ENCODE measurements at places on chromosomes 1 and 21.

- DNase-seq = no peak
Measured at GRCh38 chr1:10848109-10848684, 51.8 kb upstream of the CASZ1 start.

GRCh38 chr1:223033658-223034057 is 109.4 kb downstream of the TLR5 start:
- no peak for DNase-seq

GRCh38 chr1:175865041-175865766 is 121.8 kb upstream of the TNR start:
- no peak for DNase-seq

DNA sequence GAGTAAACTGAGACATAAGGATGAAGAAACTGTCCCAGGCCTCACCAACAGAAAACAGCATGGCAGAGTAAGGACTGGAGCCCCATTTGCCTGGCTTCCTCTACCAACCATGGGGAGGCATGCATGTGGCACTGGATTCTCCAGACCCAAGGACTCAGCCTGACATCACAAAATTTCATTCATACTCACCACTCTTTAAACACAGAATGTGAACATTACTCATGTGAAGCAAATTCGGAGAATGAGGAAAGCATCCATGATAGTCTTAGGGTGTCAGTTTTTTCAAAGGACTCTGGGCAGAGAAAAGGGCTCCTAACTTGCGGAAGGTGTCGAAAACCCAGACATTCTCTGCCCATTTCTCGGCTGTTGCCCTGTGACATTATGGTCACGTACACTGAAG is 83.9 kb downstream of the PCNX2 start:
- no peak for DNase-seq

DNA sequence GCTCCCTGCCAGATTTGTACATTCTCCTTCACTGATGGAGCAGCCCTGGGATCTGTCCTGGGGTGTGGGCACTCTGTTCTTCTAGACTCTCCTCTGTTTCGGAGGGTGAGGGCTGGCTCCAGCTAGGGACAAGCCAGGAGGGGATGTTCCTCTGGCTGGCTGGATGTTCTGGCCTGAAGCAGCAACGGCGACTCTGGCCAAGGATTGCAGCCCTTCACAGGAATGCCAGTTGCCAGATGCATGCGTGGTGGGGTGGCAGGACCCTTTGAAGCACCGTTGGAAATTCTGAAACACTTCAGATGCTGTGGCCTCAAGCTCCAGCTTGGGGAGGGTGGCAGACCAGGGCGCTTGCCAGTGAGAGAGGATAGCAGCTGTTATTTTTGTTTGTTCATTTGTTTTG is 210.9 kb downstream of the TRABD2B start:
- no peak for DNase-seq

- no peak for DNase-seq
Measured at GRCh38 chr1:75539230-75540116, 71.4 kb downstream of the SLC44A5 start.

- no peak for DNase-seq
Measured at GRCh38 chr1:164660412-164660772, 101.4 kb downstream of the PBX1 start.

GRCh38 chr1:110440877-110441276 is 10.1 kb upstream of the PROK1 start:
- DNase-seq = no peak

DNA sequence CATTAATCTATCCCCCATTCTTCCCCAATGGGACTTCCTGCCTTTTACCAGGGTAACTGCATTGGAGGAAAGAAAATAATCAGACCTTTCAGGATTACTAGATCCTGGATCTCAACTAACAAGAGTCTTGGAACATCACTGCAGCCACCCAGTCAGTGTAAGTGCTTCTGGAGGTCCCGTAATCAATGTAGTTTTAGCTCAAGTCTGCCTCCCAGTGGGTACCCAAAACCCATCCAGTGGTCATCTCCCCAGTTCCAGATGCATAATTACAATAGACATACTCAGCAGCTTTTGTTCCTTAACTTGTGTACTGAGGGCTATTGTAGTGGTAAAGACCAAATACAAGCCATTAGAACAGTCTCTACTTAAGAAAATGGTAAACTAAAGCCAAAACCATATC is 319.1 kb downstream of the GPATCH2 start:
- DNase-seq = no peak

DNA sequence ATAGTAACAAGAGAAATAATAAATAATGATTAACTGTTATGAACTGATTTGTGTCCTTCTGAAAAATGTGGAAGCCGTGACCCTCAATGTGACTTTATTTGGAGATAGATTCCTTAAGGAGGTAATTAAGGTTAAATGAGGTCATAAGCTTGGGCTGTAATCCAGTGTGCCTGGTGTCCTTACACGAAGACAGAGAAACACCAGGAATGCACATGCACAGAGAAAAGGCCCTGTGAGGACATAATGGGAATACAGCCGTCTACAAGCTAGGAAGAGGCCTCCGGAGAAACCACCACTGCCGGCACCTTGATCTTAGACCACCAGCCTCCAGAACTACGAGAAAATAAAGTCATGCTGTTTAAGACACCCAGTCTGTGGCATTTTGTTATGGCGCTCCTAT is 215.9 kb downstream of the NEGR1 start:
- no peak for DNase-seq

DNA sequence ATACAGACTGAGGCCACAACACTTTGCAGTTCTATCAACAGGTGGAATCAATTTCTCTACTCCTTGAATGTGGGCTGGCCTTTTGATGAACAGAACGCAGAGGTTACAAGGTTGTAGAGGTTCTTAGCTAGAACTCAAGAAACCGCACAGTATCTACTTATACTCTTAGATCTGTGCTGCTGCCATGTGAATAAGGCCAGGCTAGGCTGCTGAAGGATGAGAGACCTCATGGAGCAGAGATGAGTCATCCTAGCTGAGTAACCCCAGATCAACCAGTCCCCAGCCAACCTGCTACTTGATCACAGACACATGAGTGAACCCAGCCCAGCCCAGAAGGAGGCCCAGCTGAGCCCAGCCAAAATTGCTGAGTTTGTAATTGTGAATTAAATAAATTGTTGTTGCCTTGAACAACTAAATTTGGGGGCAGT is 35.3 kb upstream of the BCAR3 start:
- no peak for DNase-seq

- no peak for DNase-seq
Measured at GRCh38 chr21:32298658-32299081, at the start of gene MRAP. MRAP (plus strand) TSS chr21:32298855; CDS start chr21:32298972, 117 bp downstream.

- DNase-seq = no peak
Measured at GRCh38 chr1:240869071-240869470, 257.1 kb upstream of the GREM2 start.

DNA sequence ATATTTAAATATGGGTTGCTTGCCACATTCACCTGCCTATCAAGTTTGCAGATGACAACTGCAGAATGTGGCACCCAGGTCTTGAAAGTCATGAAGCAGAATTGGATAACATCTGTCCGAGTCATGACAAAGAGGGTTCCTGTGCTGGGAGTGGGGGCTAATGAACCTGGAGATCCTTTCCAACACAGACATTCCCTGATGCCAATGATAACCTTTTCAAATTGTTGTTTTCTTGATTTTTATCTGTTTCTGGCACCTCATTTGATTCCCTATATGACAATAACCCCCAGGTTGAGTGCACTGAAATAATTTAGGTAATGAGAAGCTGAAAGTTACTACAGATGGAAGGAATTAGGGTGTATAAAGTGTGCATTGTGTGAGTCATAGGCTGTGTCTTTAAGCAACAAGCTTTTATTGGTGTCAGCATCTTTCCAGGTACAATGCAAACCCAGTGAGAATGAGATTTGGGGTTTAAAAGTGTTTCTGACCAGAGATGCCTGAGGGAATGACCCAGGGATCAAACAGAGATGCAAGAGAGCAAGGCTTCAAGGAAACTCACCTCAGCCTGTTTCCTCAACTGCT is 32.0 kb upstream of the IL10 start:
- DNase-seq = no peak

GRCh38 chr1:29668551-29669157 is 432.3 kb downstream of the PTPRU start:
- no peak for DNase-seq

DNA sequence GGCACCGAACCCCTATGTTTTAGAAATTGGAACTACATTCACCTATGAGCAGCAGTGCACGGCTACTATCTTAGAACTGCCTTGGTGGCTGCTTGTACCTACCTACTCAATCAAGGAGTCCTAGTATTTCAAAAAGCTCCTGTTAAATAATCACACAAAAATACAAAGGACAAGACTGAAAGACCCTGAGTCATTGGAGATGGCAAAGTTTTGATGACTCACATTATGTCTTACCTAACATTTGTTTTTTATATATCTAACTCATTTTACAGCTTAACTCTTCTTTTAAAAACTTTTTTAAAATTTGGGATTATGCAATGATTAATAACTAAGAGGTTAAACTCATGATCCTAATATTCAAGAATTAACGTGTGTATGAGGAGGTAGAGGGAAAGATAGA is 1206.0 kb upstream of the TMPRSS15 start:
- DNase-seq = no peak

DNA sequence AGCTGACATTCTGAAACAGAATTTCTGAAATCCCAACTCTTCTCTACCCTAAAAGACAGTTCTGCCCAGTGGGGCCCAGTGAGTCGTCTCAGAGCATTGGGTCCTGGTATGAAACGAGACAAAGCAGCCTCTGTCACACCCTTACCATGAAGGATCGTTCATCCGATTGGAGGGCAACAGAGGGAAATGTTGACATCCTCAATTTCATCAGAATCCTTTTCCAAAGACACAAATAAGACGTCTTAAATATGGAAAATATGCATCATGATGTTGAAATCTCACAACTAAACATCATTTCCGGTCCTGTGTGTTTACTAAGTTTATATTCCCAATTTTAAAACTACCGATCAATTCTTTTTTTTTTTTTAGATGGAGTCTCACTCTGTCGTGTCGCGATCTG is 112.1 kb upstream of the SLC45A1 start:
- DNase-seq = no peak

- no peak for DNase-seq
Measured at GRCh38 chr1:208004851-208005250, 93.9 kb upstream of the CD34 start.

GRCh38 chr21:44773291-44773932 is 28.2 kb downstream of the UBE2G2 start:
- DNase-seq = no peak

DNA sequence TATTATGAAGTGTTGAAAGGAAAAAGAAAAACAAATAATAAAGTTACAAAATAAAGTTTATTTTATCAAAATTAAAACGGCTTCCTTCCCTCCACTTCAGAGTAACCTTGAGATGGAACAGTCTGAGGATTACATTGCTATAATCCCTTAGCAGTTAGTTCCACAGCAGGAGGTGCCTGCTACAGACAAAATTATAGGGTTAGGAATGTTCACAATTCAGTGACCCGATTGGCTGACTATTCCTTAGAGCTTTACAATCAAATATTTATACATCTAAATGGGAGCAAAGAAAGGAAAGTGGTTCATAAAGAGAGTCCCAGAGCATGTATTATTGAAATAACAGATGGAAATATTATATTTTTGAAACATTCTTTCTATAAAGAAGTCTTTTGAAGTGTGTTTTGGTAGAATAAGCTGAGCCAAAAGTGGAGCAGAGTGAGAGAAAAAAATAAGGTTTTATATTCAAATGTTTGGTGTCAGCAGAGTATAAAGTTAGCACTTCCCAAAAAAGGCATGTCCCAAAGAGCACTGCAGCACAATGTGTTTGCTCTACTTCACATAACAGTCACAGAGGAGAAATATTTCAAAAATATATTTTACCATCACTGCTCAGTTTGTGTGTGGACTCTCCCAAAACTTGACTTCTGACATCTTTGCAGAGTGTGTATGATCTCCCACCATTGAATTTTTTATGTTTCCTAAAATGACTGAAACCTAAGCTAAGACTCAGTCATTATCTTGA is 71.4 kb upstream of the GORAB start:
- no peak for DNase-seq

DNA sequence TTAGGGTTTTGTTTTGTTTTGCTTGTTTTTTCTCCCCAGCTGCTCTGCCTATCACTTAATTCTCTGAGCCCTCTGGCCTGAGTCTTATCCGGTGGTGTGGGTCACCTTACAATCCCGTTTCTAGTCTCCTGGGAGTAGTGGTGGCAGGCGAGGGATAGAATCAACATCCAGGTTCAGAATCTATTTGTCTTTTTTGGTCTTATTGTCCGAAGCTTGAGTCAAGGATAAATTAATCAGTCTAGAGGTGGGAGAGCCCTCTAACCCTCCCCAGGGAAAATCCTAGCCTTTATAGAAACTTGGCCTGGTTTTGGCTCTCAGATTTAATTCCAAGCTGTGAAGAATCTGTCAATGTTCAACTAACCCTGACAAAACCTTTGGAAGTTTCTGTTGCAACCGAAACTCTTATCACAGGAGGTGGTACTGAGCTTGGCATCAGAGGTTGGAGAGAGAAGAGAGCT is 246.3 kb downstream of the FGGY start:
- no peak for DNase-seq
